ENCODE measurements at places on chromosomes 16 and 17.

GRCh38 chr16:57283959-57284208 lies 588 bp downstream of the PLLP start:
- DNase-seq = no peak

DNA sequence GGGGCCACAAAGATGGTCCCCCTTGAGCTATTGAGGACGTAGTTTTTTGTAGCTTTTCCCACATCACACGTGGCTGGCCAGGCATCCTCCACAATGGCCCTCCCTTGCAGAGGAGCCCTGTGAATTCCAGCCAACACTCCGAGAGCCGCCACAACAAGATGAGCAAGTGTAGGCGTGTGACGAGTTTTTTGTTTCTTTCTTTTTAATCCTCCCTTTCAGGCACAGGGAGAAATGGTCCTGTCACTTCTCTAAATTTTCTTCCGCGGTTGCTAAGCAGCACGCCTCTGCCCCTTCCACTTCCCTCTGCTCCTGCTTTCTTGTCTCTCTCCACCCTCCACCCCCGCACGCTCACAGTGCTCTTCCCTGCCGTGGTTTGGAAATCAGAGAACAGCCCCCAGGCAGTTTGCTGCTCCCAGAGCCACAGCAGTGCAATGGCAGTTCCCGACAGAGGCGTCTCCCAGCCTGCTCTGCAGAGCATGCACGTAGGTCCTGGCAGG lies 68.0 kb upstream of the MRTFB start:
- no peak for DNase-seq

DNA sequence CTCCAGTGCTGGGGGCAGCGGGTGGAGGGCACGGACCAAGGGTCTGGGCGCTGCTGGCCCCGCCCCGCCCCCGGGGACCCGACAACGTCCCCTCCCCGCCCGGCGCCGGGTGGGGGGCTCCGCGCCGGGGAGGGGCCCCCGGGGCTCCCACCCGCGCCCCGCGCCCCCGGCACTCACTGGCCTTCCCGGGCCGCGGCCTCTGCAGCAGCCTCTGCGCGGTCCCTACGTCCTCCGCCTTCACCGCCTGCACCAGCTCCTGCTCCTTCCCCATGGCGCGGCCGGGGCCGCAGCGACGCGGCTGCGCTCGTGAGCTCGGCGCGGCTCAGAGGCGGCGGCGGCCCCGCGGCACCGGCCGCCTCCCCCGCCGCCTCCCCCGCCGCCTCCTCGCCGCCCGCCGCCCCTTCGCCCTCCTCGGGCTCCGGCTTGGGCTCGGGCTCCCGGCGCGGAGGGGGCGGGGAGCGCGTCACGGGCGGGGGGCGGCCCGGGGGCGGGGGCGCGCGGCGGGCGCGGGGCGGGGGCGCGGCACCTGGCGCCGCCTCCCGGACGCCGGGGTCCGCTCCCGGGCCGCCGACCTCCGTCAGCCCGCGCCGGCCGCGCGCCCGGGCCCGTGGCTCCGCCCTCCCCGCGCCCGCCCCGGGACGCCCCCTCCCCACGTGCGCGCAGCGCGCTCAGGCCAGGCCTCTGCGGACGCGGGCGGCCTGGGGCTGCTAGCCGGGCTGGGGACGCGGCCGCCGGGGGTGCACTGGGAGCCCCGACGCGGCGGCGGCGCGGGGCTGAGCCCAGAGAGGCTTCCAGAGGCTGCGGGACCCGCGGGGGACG lies at the start of gene CASKIN1:
Gene CASKIN1, minus strand, starts transcription at position 444 of the 819 bp plus-strand sequence. Its CDS starts 173 bp downstream, at position 271.
- DNase-seq = no peak

GRCh38 chr16:29230671-29231096 lies 175.8 kb downstream of the NPIPB11 start:
- no peak for DNase-seq

DNA sequence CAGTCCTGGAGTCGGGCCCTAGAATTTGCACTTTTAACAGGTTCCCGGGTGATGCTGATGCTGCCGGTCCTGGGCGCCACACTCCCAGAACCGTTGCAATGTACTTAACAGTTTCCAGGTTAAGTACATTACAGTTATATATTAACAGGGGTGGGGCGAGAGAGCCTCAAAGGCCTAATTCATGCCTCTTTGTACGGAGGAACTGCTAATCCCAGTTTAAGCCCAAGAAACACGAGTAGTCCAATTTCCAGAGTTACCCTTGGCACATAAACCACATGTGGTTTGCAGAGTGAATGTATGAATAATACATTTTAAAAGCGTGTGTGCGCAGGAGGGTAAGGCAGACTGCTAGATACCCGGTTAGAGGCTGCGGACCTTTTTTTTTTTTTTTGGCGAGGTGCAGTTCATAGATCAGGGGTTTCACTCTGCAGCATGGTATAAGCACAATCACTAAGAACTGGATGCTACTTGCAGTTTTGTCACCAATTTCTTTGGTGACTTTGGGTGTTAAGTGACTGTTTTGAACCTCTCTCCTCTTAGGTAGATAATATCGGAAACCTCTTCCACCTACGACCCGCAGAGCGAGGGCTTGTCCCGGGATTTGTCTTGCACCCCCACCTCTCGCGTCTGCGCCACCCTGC lies 713 bp downstream of the COX11 start:
- DNase-seq = peak; percentile 47

DNA sequence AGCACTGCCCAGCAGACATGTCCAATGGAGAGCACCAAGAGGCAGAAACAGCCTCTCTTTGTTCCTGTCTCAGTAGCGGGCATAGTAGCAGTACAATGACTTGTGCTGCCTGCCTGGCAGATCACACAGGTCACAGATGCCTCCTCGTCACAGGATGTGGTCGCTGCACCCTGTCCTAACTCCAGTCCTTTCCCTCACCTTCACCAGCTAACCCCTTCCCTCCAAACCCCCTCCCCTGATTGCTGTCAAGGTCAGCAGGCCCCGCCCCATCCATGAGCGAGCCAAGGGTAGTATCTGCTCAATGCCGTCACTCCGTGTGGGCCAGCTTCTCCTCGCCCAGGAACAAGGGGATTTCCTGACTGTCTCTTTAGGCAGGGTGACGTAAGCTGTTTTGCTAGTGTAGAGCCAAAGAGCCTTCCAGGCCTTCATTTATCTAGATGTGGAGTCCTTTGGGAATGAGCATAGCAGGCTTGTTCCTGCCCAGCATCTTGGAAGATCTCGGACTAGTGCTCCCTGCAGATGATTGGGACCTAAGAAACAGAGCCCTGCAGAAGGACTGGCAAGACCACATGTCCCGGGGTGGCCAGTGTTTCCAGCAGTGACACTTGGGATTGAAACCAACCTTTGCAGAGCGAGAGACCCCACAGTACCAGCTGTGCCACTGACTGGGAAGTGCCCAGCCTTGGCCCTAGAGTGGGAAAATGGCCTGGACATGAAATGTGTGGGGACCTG lies 75.9 kb upstream of the TNRC6C start:
- DNase-seq = peak; percentile 82

GRCh38 chr16:89912627-89913026 lies 6.0 kb upstream of the MC1R start:
- no peak for DNase-seq

DNA sequence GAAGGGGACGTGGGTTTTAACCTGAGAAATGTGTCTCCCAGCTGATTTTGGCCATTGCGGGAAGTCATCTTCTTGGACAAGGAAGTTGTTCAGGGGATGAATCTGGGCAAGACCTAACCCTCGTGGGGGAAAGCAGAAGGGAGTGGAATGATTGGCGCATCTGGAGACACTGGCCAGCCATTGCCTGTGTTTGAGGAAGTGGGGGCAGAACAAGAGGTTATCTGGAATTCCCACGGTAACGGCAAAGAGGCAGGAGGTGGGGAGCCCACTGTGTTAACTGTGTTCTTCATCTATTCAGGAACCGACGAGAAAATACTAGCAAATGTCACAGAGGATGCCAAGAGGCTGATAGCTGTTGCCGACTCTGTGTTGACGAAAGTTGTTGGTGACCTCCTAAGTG lies 66.9 kb downstream of the RNF213 start:
- DNase-seq = no peak

DNA sequence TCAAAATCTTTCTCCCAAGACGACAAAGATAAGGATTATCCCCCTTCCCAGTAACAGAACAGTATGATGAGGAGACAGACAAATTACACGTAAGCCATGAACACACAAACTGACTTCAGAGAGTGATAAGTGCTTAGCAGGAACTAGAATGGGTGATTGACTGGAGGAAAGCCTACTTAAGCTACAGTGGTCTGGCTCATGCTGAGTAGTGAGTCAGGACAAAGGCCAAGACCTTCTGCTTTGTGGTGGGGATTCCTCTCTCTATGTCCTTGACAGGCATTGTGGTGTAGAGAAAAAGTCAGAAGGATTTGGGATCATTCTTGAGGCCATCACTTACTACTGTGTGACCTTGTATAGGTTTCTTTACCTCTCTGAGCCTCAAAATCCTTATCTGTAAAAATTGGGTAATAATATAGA lies 381.9 kb upstream of the CCL2 start:
- DNase-seq = no peak

GRCh38 chr16:20347666-20348364 lies 4.7 kb downstream of the UMOD start:
- DNase-seq = no peak

DNA sequence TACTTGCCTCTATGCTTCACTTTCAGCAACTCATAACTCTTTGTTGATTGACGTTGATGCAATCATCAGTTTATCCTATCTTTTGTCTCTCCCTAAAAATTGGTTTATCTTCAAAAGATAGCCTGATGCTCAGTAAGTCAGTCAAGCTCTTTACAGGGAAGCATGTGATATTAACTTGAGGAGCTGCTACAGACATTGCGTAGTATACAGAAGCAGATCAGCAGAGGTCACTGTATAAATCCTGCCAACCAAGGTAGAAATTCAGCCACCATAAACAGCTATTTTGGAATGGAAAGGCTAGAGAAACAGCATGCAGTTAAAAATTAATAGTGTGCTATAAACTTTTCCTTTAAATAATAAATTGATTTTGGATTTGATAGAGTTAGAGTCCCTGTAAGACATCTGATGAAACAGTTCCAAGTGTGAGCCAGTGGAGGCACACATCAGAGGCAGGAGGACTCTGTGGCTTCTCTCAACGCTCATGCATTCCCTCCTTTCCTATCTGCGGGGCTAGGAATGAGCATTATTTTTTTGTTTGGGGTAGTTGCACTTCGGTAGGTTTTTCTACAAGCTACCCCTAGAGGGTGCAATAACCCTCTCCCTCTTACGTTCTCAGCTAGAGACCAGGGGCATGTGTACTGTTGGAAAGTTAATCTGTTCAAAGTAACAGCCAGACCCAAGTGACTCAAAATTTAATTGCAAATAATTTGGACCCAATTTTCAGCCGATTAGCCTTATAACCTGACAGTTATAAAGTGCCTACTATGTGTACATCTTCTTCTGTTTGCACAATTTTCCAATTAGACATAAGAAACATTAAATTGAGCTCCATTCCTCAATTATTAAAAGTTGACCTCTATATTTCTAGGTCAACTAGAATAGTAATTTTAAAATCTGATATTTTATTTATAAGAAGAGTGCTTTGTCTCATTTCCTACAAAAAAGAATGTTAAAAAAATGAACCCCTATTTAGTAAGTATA lies 647.7 kb upstream of the SOX9 start:
- DNase-seq = peak; percentile 6

DNA sequence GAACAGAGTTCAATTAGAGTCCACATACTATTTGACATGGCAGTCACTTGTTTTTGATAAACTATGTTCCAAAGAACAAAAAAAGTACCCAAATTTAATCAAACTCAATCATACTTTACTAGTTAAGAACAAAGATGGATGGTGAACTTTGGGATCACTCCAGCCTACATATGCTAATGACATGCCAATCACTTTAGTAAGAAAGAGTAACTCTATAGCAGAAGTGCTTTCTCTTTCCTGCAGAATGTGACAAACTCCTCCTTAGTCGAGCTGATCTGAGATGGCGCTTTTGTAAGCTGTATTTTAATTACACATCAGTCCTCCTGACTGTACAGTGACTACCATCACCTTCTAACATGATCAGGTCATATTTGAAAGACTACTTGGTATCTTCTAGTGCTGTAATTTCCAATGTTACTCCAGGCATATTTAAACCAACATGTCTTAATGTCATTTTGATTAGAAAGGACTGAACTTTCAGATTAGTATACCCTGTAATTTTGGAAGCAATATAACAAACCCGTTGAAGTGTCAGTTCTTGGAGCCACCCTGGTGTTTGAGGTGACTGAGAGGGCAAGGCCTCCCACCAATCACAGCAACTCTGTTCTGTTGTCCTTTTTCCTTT lies 4.1 kb downstream of the NETO2 start:
- no peak for DNase-seq

DNA sequence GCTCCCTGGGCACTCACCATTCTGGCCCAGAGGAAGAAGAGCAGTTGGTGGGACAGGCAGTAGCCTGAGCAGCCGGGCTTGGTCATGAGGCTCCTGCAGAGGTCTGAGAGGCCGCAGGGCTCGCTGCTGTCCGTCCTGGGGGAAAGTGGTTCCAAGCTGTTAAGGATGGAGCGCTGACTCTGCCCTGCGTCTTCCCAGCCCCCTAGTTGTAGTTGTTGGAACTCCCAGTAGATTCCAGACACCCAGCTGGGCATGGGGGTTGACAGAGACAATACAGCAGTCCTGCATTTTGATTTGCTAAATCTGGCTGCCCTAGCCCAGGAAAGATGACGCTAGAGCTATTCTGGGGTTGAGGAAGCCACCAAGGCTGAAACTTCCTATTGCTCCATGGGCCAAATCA lies 7.3 kb downstream of the C16orf89 start:
- no peak for DNase-seq

DNA sequence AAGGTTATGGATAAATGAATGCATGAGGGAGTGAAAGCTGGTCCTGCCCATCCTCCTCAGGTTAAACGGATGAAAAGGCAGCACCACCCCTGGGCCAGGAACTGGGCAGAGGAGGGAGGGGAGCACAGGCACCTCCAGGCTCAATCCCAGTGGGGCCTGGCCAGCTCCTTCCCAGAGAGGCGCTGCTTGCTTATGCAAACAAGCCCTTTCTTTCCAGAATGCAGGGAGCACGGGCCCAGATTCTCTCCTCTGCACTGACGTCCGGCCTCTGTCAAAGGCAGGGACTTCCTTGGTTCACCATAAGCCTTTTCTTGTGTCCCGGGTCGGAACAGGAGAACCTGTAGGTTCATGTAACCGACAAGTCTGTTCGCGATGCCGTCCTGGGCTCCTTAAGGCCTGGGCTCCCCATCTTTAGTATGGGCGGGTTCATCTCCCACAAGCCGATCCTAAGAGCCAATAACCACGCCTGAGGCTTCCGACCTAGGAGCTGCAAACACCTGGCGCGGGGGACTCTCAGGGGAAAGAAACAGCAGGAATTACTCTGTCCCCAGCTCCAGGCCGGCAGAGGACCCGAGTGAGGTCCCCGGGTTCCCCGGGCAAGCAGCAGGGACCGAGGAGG lies 16.3 kb downstream of the ENPP7 start:
- DNase-seq = no peak

GRCh38 chr17:41592601-41593305 lies 6.1 kb upstream of the KRT14 start:
- no peak for DNase-seq
